ENCODE measurements at places on chromosomes 3 and 15.

GRCh38 chr3:69539134-69539533 is 153.2 kb upstream of the FRMD4B start:
- no peak for DNase-seq

- DNase-seq = no peak
Observed at GRCh38 chr3:2957115-2957514, 153.1 kb downstream of the IL5RA start.

DNA sequence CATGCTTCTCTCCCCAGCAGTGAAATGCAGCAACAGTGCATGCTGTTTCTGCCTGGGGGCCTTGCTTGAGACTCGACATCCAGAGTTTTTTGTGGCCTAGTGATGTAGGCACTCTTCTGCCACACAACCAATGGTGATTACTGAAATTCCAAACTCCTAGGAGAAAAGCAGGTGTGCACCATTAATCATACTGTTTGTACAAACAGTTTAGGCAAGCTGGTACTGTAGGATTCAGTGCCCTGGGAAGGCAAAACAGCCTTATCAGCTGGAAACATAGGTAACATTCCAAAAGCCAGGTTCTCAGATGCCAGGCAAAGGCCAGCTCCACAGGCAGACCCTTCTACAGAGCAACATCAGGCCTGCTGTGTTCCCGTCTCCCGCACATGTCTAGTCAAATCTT is 17.5 kb upstream of the RBP1 start:
- no peak for DNase-seq

DNA sequence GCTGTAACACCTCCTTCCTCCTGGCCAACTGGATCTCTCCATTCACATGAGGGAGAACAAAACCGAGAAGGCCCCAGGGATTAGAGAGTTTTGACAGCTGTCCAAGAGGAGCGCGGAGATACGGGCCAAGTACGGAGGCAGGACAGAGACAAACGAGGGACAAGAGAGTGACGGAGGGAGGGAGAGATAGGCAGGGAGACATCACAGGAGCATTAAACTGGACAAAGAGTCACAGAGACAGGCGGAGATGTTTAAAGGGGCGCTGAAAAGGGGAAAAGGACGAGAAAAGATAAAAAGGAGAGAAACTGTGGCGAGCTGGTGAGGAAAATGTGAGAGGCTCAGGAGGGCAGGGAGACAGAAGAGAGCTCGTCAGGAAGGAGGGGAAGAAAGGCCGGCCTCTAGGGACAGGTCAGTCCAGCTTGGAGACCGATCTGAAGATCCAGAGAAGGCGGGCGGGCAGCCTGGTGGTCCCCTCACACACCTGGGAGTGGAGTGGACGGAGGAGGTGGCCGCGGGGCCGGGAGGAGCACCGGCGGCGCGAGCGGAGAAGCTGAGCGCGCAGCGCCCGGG is 40.5 kb upstream of the ROPN1 start:
- no peak for DNase-seq

DNA sequence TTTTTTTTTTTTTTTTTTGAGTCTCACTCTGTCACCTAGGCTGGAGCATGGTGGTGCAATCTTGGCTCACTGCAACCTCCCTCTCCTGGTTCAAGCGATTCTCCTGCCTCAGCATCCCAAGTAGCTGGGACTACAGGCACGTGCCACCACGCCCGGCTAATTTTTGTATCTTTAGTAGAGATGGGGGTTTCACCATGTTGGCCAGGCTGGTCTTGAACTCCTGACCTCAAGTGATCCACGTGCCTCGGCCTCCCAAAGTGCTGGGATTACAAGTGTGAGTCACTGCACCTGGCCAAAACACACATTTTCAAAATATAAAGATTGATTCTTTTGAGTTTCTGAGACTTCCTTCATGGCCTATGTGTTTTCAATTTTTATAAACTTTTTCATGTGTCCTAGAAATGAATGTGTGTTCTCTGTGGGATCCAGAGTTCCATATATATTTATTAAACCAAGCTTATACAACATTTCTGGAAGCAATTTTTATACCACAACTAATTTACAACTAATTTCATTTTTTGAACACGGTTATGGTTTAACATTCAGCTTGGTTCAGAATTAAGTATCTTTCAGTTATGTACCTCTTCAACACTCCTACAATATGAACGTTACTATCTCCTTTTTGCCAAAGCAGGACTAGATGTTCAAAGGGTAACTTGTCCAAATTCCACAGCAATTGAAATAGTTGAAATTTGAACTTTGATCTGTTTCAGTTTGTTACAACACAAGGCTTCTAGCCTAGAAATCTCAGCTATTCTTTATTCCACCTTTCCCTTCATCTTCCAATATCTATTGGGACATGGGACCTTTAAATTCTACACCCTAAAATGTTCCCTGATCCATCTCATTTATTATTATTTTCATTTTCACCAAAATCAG is 1.5 kb downstream of the ACAD11 start:
- no peak for DNase-seq

GRCh38 chr3:143119974-143120715 is 574 bp downstream of the CHST2 start:
- DNase-seq = peak; percentile 29

DNA sequence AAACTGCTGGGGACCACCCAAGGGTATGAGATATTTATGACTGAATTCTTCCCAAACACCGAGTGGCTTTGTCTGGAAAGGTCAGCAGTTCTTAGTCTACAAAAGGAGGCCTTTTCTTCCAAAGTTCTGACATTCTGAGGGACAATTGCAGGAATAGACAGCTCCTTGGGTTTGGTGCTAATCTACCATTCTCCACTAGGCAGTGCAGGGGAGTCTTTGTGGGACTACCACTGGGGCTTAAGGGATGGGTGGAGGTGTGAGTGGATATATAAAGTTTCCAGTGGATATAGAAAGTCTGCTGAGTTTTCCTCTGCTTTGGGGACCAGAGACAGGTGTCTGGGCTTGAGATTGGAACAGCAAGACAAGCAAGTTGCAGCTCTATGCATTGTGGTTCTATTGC is 62.7 kb downstream of the EXOG start:
- no peak for DNase-seq

DNA sequence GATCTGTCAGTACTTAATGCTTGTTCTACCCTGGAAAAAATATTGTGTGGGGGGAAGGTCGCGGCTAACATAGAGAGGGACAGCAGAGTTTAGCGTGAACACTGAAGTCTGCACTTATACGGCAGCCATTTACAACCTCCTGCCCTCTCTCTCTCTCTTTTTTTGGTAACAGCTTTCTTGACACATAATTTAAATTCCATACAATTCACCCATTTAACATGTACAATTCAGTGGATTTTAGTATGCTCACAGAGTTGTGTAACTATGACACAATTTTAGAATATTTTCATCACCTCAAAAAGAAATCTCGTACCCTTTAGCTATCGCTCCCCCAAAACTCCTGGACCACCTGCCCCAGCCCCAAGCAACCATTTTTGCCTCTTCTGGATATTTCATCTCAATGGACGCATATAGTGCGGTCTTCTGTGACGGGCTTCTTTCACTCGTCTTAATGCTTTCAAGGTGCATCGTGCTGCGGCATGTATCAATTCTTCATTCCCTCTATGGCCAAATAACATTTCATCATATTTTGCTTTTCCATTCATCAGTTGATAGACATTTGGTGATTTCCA is 141.8 kb downstream of the XXYLT1 start:
- DNase-seq = no peak

- DNase-seq = no peak
Observed at GRCh38 chr15:52783929-52784798, 6.0 kb downstream of the ONECUT1 start.

- DNase-seq = no peak
Observed at GRCh38 chr3:149527531-149528339, 53.2 kb downstream of the TM4SF4 start.

- DNase-seq = peak; percentile 84
Observed at GRCh38 chr15:40782609-40783227, 12.9 kb downstream of the C15orf62 start.

DNA sequence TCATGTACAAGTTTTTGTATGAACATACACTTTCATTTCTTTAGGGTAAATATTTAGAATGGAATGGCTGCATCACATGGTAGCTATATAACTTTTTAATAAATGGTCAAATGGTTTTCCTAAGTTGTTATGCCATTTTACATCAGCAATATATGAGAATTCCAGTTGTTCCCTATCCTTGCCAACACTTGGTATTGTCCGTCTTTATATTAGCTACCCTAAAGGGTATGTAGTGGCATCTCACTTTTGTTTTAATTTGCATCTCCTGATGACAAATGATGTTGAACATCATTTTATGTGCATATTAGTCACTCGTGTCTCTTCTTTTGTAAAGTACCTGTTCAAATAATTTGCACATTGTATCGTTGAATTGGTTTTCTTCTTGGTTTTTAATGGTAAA is 2.5 kb upstream of the MUC13 start:
- DNase-seq = no peak

GRCh38 chr3:5144316-5144994 is 22.4 kb downstream of the ARL8B start:
- no peak for DNase-seq

DNA sequence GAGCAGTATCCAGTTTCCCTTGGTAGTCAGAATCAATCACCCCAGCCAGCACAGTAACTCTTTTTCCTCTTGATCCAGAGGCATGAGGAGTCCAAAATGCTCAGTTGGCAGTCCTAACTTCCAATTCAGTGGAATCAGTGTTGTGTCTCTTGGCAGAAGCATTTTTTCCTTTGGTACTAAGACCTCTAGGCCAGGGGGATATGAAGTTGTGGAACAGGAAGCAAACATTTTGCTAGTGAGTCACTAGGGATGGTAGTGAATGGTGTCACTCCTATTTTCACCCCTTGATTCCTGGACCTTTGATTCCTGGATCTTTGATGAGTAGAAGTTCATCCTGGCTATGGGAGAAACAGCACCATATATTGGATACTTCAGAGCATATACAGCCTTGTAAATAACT is 70.5 kb upstream of the ALDH1A3 start:
- no peak for DNase-seq

GRCh38 chr3:133662278-133662651 is 524 bp upstream of the TOPBP1 start:
- DNase-seq = peak; percentile 49
